ENCODE measurements at places on chromosomes 3 and 15.
A peak's percentile ranks its signal among the peaks of the same experiment; 100 is the strongest.

GRCh38 chr3:72255191-72255590, 470.2 kb upstream of the PROK2 start:
- no peak for DNase-seq

GRCh38 chr3:46930166-46930944, 46.2 kb downstream of the CCDC12 start:
- no peak for DNase-seq

DNA sequence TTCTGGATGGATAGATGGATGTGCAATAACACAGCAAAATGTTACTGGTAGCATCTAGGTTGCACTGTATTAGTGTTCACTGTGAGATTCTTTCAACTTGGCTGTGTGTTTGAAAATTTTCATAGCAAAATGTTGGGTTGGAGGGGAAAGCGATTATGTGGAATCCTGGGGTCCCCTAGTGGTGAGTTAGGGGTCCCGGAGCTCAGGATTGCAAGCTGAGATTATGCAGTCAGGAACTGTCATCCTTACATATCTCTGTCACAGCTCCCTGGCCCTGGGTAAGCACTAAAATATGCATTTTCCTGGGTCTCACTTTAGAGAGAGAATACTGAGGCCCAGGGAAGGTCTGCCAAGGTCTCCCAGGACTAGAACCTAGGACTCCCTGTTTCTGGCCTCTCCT, 77.2 kb downstream of the CEMIP start:
- DNase-seq, result no peak

DNA sequence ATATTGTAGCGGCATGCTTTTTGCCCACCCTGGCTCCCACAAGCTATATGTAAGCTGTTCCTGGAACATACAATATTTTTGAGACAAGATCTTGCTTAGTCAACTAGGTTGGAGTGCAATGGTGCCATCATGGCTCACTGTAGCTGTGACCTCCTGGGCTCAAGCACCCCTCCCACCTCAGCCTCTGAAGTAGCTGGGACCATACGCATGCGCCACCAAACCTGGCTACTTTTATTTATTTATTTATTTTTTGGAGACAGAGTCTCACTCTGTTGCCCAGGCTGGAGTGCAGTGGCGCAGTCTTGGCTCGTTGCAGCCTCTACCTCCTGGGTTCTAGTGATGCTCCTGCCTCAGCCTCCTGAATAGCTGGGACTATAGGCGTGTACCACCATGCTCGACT, 6.7 kb upstream of the SQOR start:
- DNase-seq, result no peak

- DNase-seq, result no peak
Observed at GRCh38 chr15:58632789-58633188, 116.7 kb downstream of the ADAM10 start.

DNA sequence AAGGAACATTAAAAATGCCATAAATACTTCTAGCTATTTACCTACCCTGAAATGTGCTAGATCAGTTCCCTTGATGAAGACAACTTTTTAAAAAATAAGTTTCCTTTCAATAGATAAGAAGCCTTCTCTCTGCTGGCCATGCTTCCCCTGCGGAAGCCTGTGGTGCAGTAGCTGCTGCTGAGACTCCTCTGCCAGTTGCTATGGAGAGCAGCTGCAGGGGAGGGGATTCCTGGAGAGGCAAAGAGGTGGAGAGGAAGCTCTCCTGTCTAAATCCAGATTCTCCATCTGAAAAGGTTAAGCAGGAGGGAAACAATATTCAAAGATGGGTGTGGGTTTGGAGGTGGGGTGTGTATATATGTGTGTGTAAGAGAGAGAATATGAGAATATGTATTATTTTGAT, 69.8 kb upstream of the BFSP2 start:
- DNase-seq, result no peak

DNA sequence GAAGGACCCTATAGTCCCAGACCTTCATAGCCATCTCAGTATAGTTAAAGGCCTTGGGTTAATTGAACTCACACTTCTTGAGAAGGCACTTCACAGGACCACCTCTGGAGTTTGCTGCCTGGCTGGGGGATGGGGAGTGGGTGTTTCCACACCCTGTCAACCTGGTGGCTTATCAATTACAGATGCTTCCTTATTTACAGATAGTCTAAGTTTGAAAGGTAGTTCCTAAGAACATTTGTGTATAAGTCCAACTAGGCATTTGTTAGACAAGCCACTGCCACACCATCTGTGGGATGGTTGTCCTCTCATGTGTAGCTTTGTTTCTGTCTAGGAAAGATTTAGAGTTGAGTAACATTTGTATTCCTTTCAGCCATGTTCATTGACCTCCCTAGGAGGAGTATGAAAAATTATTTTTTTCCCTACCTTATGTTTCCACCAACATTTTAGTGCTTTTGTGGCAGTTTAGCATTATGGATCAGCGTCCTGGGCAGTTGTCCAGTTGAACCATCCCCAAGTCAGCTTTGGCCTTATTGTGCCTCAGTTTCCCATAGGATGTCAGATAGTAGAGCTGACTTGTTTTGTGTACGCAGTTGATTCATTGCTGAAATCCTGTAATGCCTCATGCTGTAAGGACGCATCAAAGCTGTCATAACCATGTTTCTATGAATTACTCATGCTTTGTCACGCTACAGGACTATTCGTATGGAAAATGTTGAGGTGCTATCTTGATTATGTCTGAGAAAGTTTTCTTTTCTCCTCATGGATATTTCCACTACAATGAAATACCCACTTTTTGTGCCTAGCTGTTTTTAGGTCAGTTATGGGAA, 21.2 kb upstream of the SIAH2 start:
- DNase-seq, result no peak

- no peak for DNase-seq
Observed at GRCh38 chr15:67744331-67745072, 80.8 kb upstream of the SKOR1 start.

GRCh38 chr3:180188512-180189309, 152.0 kb upstream of the PEX5L start:
- DNase-seq, result no peak

DNA sequence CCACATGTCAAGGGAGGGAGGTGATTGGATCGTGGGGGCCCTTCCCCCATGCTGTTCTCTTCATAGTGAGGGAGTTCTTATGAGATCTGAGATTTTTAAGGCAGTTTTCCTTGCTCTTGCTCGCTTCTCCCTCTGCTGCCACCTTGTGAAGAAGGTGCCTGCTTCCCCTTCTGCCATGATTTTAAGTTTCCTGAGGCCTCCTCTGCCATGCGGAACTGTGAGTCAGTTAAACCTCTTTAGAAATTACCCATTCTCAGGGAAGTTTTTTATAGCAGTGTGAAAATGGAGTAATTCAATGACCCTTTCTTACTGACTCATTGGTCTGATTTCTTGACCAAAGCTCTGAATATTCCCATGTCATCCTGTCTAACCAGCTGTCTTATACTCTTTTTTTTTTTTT, 484.4 kb upstream of the TPRG1 start:
- DNase-seq, result peak; percentile 57

DNA sequence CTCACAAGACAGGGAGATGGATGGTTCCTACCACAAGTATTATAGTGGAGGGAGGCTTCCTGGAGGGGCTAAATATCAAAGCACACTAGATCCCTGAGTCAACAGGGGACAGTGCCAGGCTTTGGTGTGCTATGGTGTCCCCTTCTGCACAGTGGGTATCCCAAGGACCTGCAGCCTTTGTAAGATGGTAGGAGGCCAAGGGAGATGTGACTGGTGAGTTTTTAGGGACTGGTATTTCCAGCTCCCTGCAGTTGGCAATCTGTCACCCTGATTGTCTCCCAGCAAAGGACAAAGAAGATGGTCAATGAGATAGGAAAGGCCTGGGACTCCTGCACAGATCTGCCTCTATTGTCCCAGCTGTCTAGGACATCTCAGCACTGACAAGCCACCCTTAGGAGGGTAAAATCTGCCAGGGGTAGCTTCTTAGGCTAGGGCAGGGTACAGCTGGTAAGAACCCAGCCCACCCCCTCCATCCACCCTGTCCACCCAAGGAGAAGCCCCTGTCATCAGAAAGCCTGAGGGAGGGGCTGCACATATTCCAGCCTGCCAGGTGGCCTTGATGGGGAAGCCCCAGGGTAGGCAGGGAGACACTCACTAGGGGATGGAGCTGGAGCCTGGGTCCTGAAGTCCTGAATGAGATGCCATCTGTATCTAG, 631 bp downstream of the CYP1A1 start:
- peak; percentile 7 for DNase-seq

- peak; percentile 64 for DNase-seq
Observed at GRCh38 chr3:25465266-25465860, 37.3 kb downstream of the RARB start.

DNA sequence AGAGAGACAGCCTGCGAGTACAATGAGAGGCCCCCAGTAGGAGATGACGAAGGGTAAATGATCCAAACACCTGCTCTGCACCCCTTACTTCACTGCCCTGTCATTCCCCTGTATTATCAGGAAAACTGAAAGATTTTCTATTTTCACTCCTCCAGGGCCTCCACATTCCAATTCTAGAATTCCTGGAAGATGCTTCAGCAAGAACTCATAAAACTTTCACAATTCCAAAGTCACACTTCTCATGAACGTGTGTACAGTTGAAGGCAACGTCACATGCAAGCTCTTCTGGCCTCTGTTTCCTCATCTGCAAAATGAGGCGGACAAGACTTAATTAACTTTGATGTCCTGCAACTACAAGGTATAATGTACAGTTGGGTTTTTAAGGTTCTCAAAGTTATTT, 62.8 kb upstream of the SPATA12 start:
- DNase-seq, result no peak

GRCh38 chr3:168989396-168989795, 674.1 kb downstream of the MECOM start:
- peak; percentile 83 for DNase-seq

DNA sequence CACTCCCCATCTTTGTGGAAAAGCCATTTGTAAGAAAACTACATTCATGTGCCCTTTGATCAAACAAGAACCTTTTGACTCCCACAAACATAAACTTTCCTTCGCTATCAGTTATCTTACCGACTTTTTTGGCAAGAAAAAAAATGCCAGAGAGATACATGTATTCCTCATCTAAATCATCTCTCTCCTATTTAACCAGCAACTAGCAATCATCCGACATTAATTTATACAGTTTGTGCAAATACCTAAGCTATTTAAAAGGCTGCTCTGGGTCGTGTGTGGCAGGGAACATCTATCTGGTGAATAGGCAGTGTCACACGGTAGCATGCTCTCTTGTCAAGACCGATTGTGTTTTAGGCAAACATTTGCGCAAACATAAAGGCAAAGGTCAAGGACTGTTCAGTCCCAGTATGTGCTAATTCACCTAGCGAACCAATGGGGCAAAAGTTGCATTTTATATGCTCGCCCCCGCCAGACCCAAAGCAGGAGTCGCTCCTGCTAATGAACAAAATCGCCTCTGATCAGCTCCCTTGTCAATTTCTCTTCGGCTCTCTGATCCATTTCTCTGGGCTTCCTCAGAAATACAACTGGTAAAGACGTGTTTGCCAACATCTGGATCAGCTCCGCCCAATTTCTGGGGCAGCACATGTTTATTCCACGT, 37.7 kb downstream of the ZIC4 start:
- no peak for DNase-seq

- DNase-seq, result no peak
Observed at GRCh38 chr15:67674983-67675382, 132.5 kb downstream of the MAP2K5 start.

DNA sequence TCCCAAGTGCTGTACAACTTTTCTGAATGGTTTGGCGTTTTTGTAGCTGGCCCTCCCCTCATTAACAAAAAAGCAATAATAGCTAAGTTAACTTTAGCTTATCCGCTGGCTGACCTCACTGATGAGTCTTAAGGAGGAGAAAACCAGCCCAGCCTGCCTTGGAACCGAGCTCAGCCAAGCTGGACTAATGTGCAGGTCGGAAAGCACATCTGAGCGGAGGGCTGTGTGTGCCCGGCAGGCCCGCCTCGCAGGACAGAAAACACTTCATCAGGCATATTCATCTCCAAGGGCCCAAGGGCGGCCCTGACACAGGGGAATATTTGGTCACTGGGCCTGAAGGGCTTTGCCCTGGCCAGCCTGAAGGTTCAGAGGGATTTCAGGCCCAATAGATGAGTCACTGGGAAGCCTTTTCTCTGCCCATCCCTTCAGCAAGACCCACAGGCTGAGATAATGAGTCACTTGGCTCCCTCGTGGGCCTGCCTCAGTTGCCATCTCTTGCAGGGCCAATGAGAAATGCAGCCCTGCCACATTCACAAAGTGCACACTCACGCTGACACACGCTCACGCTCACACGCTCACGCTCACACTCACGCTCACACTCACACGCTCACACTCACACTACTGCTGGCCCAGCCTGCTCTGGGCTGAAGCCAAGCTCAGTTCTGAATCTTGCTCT, 75.1 kb downstream of the SLC12A8 start:
- peak; percentile 65 for DNase-seq

DNA sequence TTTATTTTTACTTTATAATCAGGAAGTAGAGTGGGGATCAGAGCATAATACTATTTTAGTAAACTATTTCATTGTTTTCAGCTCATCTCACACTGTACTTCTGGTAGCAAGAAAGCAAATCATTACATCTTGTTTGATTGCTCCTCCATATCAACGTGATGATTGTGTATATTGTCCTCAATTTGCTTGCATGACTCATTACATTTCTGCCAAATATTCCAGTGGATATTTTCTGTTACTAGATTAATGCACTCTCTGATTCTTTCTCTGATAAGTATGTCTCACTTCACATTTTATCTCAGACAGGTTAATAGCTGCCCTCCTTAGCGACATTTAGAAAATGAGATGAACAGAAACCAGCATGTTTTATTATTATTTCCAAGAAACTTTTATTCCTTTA, 1145.3 kb downstream of the OTOL1 start:
- DNase-seq, result no peak

Measured in mammary epithelial cell (primary cell).